ENCODE measurements at places on chromosomes 7 and 10.

DNA sequence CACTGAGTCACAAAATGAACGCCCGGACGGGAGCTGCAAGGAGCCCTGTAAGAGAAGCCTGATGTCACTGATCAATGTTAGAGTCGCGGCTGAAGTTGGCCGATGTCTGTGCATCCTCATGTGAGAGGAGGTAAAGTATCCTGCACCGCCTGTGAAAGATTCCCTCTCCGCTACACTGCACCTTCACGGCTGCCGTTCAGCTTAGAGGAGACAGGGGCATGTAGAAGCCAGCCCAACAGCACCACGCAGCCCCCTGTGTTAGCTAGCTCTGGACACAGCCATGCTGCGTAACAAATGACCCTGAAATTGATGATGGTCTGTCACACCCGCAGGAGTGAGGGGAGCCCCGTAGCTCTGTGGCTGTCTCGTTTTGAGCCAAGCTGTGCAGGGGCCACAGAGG is 81.5 kb upstream of the DIP2C start:
- DNase-seq, result no peak

- no peak for DNase-seq
Observed at GRCh38 chr10:49053998-49054692, 61.2 kb downstream of the VSTM4 start.

DNA sequence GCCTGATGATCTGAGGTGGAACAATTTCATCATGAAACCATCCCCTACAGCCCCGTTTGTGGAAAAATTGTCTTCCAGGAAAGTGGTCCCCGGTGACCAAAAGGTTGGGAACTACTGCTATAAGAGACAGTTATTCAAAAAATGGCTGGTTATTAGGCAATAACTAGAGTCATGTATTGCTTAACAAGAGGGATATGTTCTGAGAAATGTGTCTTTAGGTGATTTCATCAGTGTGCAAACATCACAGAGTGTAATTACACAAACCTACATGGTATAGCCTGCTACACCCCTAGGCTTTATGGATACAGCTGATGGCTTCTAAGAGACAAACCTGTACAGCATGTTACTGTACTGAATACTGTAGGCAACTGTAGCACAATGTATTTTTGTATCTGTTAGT is 71.3 kb upstream of the CSTF2T start:
- DNase-seq, result no peak

DNA sequence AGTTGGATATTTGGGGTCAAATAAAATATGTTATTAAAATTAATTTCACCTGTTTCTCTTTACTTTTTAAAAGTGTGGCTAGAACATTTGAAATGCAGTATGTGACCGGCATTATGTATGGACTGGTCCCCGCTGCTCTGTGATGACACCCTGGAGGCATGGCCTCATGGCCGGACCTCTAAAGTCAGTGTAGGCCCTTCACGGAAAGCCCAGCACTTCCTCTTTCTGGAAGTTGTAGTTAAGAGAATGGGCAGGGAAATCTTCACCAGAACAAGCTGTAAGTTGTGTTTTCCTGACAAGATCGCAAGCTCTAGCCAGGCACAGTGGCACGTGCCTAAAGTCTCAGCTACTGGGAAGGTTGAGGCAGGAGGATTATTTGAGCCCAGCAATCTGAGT is 38.3 kb upstream of the SRGN start:
- no peak for DNase-seq

DNA sequence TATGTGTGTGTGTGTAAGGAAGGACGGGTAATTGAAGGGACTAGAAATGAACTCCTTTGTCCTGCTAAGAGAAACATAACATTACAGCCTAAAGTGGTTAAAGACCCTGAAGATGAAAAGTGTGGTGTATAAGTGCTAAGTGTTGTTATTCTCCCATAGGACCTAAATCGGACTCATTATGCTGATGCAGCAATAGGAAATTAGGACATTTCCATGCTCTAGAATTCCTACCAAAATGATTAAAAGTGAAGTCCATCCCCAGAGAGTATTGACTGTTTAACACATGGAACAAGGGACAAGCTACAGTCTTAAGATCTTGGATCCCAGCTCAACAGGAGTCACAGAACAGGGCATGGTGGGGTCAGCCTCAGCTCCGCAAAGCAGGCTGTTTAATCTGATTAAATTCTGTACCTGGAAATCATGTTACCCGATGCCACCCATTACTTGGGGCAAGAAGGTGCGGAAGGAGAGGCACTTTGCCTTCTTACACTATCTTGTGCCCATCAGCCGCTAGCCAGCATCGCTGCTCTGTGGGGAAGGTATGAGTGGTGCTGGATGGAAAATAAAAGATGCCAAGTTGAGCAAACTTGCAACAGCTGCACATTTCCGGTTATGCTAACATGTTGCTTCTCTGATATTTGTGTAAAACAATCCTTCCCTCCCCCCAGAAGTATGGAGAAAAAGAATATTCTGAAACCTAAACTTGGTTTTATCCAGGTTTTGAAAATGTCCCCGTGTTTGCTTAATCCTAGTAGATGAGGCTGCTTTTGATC is 100.5 kb downstream of the CREB5 start:
- no peak for DNase-seq

DNA sequence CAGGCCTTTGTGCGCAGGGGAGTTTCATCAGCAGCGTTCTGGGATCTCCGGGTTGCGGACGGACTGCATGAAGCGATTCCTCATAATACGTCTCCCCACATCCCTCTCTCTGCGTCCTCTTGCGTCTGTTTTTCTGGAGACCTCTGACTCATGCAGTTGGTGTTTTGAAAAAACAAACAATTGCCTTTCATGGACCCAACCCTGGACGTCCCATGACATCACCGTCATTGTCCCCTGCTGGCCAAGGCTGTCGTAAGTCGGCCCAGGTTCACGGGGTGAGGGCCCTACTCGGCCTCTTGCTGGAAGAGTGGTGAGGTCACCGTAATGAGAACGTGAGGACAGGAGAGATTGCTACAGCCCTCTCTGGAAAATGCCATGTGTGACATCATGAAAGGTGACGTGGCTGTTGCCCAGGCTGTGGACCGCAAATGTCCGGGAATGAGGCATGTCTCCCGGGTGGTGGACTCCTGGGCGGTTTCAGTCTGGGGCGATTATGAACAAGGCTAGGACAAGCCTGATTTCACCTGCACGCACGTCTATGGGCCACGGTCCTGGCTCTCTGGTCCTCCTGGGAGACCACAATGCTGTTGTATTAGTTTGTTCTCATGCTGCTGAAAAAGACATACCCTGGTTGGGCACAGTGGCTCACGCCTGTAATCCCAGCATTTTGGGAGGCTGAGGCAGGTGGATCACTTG is 9.8 kb upstream of the MAFK start:
- no peak for DNase-seq

DNA sequence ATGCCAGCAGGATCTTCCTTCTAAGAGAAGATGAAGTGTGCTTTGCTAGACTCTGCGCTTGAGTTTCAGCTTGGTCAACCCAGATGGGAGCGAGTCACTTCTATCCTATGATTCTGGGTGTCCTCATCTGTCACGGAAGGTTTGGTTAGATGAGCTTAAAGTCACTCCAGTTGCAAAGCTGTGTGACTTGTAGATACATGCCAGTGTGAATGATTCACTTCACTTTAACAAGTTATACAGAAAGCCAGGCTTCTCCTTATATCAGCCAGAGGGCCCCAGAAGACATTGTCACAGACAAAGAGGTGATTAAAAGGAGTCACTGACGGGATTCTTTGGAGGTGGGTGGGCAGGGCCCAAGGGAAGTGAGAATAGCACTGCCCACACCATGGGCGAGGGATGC is 122.6 kb upstream of the PFKP start:
- no peak for DNase-seq

- DNase-seq, result no peak
Observed at GRCh38 chr10:71233482-71233892, 21.1 kb downstream of the UNC5B start.

DNA sequence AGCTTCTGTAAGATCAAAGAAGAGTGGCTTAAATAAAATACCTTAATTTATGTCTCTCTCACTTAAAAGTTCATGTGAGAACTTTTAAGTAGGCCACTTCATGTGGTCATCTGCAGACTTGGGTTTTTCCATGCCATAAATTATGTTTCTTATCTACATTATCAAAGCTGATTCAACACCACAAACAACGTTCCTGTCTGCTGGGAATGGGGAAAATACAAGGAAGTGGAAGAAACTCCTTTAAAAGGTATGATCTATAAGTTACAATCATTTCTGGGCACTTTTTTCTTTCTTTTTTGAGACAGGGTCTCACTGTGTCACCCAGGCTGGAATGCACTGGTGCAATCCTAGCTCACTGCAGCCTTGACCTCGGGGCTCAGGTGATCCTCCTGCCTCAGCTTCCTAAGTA is 16.9 kb upstream of the OTUD1 start:
- no peak for DNase-seq

DNA sequence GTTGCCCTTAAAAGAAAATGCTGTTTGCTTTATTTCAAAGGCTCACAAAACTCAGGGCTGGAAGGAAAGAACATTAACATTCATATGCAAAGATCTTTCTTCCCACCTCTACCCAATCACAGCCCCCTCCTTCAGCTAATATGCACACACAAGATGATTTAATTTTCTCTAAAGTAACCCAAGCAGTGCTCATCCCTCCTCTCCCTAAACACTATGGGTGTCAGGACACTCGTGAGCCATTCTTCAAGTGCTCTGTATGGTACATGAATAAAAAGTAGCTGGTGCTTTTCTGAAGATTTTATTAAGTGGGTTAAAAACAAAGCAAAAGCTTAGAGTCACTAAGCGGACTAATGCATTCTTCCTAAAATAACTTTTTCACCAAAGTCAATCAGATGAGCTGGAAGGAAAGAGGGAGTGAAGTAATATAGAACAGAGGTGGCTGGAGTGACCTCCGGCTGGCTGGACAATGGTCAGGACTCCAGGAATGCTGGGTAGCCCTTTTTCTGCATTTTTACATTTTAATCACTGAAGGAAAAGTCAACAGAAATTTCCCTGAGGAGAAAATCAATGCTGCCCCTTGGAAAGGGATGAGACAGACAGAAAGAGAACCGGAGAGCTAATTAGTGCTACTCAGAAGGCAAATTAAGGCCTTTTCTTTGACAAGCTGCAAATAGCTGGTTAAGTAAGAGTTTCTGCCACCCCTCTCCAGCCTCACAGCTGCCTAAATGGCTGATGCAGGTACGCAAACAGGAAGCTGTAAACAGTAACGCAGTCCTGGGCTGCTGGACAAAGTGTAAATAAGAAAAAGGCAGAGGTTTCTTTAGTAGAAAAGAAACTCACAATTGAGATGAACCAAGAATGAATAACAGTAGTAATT is 6.6 kb downstream of the DGKI start:
- no peak for DNase-seq

DNA sequence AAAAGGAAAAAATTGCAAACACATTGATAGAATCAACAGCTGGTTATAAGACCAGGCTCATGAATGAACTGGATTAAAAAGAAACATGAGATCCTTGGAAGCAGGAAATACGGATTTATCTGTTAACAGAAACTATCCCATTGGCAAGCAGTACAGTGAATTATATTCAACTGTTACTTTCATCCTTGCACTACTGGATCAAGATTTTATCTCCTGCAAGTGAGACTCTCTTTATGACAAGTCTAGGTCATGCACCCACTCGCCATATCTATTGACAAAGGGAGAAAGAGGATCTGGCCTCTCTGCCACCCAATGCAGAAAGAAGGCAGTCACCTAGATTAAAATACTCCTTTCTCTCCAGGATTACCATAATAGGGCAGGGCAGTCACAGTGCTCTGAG is 41.4 kb downstream of the CSTF2T start:
- DNase-seq, result no peak

DNA sequence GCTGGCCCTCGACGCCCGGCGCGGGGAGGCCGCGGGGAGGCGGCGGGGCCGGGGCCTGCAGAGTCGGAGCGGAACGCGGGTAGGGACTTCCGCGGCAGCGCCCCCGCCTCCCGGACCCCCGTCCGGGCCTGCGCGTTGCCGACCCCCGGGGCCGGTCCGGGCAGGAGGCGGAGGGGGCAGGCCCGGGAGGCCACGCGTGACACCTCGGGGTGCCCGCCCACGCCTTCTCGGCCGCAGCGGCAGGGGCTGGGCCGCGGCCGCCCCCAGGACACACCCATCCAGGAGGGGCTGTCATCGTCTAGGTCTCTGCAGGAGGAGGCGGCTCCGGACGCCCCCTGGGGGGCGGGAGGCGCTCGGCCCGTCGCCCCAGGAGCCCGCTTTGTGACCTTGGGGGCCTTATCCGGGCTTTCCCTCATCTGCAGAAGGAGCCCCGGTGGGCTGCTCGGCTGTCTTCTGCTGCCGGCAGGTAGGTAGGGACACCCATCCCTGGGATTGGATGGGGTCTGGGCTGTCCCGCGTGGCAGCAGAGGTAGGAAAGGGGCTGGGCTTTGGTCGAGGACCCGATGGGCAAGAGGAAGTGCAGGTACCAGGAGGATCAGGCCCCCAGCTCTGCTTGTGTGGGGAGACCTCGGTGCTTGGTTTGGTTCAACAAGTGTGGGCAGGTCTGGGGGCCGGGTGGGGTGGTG is 569 bp downstream of the ZNF316 start:
- DNase-seq, result no peak

DNA sequence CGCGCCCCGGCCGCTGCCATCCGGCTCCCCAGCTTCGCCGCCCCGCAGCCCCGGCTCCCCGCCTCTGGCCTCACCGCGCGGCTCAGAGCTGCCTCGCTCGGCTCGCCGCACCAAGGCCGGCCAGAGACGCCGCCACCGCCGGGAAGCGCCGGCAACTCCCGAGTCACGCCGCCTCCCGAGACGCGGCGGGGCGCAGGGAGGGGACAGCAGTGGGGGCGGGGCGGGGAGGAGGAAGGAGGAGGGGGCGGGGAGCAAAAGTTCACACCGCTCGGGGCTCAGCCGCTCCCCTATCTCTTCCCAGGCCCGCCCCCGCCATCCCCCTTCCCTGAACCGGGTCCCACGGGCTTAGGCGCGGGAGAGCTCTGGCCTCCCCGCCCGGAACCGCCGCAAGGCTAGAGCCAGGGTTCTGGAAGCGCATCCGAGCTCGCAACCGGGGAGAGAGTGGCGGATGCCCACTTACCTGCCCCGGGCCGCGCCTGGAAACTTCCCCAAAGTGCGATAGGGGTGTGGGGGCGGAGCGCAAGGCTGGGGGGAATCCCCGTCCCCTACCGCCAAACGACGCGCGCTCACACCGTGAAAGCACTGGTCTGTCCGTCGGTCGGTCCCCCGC is 1.0 kb downstream of the CHST15 start:
- DNase-seq, result no peak

GRCh38 chr7:21850531-21851285 is 95.0 kb downstream of the CDCA7L start:
- DNase-seq, result no peak

DNA sequence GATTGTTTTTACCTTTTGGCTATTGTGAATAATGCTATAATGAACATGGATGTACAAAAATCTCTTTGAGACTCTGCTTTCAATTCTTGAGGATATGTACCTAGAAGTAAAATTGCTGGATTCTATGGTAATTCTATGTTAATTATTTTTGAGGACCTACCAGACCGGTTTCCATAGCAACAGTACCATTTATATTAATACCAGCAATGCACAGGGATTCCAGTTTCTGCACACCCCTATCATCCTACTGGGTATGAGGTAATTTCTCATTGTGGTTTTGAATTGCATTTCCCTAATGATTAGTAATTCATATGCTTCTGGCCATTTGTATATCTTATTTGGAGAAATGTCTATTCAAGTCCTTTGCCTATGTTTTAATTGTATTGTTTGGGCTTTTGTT is 9.9 kb upstream of the PPP1R9A start:
- no peak for DNase-seq
